Activated CD4-positive, alpha-beta T cell treated with anti-CD3 and anti-CD28 coated beads, Interleukin-2, amount 50 U/mL, for 48 hours (primary cell): ENCODE measurements at places on chromosomes 7 and 10.

- DNase-seq = no peak
Observed at GRCh38 chr10:44828508-44829142, 82.5 kb upstream of the TMEM72 start.

DNA sequence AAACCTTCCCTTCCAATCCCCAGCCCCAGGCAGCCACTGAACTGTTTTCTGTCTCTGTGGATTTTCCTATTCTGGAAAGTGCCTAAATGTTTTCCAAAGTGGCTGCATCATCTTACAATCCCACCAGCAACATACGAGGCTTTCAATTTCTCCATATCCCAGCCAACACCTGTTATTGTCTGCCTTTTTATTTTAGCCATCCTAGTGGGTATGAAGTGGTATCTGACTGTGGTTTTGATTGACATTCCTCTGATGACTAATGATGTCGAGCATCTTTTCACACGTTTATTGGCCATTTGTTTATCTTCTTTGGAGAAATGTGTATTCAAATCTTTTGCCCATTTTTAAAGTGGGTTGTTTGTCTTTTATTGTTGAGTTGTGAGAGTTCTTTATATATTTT is 6.2 kb upstream of the SMC3 start:
- DNase-seq = no peak

DNA sequence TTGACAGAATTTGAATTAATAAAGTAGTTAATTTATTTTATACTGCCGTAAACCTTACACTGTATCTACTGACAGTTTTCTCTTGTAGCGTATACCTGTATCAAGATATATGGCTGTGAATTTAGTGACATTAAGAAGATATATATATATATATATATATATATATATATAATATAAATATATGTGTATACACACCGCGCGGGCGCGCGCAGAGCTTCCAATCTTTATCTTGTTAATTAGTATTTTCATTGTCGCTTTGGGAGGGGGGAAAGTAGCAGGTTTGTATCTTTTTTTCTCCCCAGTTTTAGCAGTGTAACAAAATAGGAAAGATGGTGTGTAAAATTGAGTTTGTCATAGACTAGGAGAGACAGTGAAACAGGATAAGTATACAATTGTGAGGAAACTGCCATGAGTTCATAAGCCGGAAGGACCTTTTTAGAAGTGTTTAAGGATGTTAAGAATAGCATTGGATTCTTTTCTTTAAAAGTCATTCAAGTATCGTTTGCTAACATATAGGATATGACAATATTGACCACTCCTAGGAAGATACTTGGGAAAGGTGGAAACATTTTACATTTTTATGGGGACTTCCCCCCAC is 2.0 kb downstream of the PLEKHA1 start:
- DNase-seq = no peak

GRCh38 chr10:76463111-76463510 is 1031.7 kb downstream of the LRMDA start:
- DNase-seq = no peak

- no peak for DNase-seq
Observed at GRCh38 chr7:47198159-47198558, 383.8 kb downstream of the TNS3 start.

DNA sequence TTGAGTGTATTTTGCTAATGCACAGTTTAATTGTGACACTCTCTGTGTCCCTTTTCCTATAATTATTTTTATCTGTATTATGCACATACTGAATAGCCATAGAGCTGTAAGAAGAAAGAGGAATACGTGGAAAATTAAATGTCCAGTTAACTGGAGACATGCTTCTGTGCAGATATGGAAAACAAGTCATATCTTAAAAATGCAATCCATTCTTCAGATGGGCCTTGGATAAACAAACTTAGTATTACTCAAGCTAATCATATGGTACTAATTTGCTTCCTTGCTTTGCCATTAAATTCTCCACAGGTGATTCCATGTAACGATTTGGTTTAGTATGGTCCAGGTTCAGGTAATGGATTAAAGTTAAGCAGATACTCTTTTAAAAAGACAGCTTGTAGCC is 201.2 kb upstream of the CELF2 start:
- DNase-seq = no peak

- no peak for DNase-seq
Observed at GRCh38 chr10:62625484-62625883, 179.0 kb upstream of the ADO start.

DNA sequence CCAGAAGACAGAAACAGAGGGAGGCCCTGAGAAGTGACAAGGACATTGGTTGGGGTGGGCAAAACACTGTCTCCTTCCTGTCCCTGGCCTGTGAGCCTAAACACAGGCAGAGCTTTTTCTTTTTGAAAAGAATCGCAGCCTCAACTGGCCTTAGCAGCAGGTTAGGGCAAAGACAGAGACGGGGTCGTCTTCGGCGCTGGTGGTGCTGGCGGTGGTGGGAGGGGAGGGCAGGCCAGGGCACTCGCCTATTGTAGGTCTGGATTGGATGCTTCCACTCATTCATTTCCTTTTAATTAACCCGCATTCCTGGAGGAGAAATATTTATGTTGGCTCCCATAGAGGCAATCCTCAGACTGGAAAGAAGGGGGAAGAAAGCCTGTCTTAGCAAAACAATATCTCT is 22.6 kb downstream of the WNT8B start:
- DNase-seq = no peak

GRCh38 chr10:77111611-77112550 is 525.7 kb downstream of the KCNMA1 start:
- no peak for DNase-seq

DNA sequence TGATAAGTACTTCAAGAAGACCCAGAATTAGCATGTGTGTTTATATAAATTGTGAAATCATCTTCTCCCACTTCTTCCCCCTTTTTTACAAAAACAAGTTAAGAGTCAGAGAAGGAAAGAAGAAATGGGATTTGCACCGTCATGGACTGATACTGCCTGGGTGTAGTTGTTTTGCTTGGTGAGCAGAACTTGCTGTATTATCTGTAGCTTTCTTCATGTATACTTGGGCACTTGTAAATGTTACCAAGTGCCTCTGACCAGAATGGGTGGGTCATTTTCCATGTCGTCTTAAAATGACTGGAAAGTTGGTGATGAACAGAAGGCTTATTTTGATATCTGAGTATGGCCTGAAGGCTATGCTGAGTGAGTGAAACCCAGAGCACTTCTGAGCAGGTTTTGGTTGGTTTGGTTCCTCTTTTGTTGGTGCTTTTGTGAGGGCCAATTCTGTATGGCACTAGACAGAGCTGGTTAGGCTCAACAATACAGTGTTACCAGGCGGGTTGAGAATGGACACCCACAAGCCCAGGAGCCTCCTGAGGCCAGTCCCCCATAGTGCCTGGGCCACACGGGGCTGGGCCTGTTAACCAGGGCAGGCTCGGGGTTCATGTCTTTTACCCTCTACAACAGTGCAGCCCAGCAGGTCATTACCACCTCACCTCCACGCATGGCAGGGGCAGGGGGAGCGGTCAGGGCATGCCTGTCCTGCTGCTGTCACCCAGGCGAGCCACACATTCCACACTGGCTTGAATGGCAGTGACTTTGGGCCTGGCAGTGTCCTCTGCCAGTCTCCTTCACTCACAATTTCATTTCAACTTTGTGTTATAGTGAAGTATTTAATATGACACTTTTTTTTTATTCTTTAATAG is 115.1 kb downstream of the CCNY start:
- no peak for DNase-seq

DNA sequence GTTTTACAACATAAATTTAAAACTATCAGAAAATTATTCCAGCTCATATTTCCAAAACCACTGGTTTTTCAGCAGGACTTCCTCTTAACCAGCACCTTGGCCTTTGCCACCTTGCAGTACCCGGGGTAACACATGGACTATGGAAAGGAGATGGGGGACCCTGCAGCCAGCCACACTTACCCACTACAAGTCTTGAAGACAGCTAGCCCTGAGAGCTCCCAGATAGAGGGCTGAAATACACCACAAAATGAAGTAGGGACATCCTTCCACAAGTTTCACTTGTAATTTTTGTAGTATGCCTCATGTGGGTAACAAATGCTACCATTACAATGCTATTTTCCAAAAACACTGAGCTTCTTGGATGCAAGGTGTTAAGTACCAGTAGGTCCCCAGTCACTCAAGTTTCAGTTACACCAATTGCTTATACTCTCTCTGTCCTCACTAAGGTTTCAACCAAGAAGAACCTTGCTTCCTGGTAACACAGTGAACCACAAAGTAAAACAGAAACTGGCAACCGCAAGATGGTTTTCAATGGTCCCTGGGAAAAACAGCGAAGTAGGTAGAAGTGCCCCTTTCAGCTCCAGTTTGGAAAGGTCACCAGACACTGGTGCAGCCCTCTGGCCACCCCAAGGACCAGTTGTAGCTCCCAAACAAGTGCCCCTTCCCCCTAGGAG is 110.9 kb downstream of the SGMS1 start:
- no peak for DNase-seq

DNA sequence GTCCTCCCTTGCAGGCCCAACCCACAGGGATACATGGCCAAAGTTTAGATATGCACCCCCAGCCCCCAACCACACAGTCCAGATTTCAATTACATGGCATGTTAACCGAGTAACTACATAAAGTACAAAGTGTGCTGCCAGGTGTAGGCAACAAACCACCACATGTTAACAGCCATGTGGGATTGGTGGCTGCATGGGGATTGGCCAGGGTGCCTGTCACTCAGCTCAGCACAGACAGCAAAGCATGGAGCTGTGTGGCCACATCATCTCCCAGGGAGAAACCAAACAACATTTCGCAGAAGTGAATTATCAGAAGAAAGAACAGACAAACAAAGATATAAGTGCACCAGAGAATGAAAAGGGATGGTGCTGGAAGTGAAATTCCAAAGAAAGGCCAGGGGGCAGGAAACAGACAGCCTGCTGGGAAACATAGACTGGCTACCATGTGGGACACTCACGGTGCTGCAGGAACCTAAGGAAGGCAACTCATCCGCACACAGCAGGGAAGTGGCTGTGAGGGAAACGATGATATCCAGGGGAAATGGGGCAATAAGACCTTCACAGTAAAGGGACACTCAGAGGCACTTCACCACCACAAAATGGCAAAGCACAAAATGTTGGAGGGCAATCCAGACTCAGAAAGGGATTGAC is 171.2 kb downstream of the PTPRN2 start:
- no peak for DNase-seq

DNA sequence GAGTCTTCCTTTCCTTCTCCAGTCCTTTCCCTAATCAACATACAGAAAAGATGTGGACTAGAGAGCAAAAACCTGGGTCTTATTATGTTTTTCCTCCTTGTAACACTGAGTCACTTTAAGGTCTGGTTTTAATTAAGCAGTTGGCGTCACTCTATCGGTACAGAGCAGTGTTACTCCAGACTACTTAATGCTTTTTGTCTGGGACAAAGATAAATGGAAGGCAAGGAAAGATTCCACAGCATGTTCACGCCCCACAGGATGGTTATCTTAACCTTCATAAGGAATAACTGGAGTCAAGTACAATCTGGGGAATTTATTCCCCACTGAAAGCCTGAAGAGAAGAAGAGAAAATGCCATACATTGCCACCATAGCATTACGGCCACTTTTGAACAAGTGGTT is 145.7 kb downstream of the ELAPOR2 start:
- no peak for DNase-seq

DNA sequence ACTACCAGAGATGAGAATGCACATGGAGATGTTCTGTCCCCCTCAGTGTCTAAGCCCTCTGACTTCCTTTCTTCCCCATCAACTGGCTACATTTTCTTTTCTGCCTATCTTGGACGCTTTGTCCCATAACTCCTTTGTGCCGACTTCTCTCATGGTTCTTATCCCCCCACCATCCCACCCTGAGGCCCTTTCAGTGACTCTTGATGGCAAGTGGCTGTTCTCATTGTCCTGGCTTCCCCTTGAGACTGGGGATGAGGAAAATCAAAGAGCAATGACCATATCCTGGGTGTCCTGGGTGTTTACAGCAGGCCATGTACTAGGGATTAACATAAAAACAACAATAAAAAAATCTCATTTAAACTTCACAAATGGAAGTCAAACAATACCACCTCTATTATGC is 18.8 kb upstream of the GGCT start:
- DNase-seq = no peak

- no peak for DNase-seq
Observed at GRCh38 chr7:33958104-33958503, 52.8 kb downstream of the BMPER start.

DNA sequence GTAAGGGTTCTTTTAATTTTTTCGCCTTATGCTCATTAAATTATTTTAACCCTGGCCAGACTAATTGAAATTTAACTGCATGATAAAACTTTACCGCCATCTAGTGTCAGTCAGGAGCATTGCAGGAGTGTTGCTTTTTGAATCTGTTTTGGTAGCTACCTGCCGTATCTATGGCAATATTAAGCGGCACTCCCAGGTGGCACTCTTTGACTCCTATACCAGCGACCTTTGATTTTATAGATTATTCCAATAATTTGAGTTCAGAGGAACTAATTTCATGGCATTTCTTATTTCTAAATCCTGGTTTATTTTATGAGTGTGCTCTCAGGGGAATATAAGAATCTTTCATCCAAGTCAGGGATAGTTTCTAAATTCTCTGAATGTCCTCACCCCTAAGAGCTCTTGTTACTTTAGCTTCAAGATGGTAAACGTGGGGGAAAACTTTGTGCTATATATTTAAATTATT is 198.9 kb downstream of the REEP3 start:
- DNase-seq = peak; percentile 37

GRCh38 chr7:32347244-32347828 is 142.8 kb downstream of the LSM5 start:
- peak; percentile 52 for DNase-seq
